ENCODE measurements at places on chromosomes 2 and 18.
A peak's percentile ranks its signal among the peaks of the same experiment; 100 is the strongest.

GRCh38 chr2:44170311-44170717 lies 1.6 kb downstream of the PPM1B start:
- no peak for DNase-seq

GRCh38 chr2:230162981-230163380 lies 56.8 kb downstream of the SP110 start:
- DNase-seq: no peak

DNA sequence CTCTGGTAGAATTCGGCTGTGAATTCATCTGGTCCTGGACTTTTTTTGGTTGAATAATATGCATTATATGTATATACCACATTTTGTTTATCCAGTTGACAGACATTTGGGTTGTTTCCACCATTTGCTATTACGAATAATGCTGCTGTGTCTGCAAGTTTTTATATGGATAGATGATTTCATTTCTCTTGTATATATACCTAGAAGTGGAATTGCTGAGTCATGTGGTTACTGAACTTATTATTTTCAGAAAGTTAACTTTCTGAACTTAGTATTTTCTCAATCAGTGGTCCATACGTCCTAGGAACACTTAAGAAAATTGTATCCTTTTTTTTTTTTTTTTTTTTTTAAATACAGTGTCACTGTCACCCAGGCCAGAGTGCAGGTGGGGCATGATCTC lies 63.3 kb downstream of the RIF1 start:
- DNase-seq: no peak

- DNase-seq: no peak
Observed at GRCh38 chr2:108943751-108944150, 45.3 kb downstream of the EDAR start.

- no peak for DNase-seq
Observed at GRCh38 chr2:72612614-72613160, 213.1 kb downstream of the EXOC6B start.

DNA sequence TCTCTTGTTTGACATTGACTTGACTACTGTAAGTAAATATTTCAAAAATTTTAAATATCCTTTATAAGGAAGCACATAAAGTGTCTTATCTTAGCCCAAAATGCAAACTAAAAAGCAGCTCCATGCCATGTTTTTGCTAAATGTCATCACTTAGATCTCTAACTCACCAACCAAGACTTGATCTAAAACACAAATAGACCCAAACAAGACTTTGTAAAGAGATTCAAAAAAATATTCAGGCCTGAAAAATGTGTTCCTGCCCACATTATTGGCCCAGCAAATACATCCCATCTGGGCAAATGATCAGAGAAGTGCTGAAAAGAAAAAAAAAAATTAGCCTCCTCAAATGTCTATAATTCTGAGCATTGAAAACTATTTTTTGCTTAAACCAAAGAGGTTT lies 187.6 kb downstream of the MREG start:
- no peak for DNase-seq

GRCh38 chr2:74979844-74980243 lies 21.4 kb downstream of the POLE4 start:
- no peak for DNase-seq

GRCh38 chr2:100976061-100976460 lies 26.0 kb upstream of the RPL31 start:
- no peak for DNase-seq

- DNase-seq: no peak
Observed at GRCh38 chr18:76983613-76984051, 149.0 kb downstream of the MBP start.

GRCh38 chr2:74959106-74959751 lies 786 bp downstream of the POLE4 start:
- DNase-seq: no peak

DNA sequence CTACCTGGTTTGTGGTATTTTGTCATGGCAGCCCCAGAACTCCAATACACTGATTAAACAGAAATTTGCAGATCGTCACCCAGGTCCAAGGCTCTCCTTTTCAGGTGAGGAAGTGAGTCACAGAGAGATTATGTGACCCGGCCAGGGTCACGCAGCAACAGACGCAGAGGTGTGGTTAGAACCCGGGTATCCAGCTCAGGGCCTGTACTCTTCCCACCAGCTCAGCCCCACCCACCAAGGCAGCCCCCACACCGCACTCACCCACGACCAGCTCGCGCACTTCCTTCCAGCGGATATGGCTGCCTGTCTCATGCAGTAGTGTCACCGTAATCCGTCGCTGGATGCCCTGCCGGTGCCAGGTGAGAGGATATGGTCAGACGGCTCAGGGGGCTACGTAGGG lies 48.1 kb downstream of the AQP12A start:
- no peak for DNase-seq

- DNase-seq: no peak
Observed at GRCh38 chr2:61272421-61273070, 110.6 kb downstream of the C2orf74 start.

DNA sequence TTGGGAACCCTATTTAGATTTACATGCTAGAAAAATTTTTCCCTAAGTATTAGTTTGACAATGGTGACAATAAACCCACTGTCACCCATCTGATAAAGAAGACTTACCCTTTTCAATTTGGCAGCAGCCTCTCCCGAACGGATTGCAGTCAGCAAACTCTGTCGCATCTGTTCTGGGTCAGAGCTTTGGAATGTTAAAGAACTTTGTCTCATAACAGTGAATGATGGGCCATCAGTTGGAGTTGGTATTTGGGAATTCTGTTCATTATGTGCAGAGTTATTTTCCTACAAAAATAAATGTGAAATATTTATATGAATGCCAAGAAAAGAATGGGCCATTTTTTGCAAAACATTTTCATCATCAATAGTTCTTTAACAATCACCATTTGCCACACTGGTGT lies 70.8 kb upstream of the GRB14 start:
- no peak for DNase-seq

DNA sequence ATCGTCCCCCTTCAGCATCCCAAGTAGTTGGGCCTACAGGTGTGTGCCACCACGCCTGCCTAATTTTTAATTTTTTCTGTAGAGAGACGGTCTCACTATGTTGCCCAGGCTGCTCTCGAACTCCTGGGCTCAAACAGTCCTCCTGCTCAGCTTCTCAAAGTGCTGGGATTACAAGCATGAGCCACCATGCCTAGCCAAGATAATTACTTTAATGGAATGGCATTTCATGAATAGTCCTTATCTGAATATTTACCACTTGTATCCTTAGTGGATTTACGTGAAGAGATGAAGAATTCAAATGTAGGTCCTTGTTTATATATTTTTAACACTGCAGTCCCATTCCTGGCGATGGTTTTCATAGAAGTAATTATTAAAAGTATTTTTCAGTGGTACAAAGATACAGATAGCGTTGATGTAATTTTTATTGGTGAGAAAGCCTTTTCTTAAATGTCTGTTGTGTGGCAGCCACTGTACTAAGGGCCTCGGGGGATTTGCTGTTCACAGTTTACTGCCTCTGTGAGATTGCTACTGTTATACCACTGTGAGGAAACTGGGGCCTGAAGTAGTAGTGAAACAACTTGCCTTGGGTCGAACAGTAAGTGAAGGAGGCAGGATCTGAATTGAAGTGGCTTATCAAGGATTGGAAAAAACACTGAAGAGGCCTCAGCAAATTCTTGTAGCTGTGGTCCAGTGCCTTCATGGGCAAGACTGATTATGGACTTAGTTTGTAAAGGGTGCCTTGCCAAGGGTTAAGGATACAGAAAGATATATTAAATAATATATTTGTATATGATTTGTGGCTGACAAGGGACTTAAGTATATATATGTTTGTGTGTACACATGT lies 151.2 kb downstream of the PRPF40A start:
- no peak for DNase-seq

GRCh38 chr2:47950340-47951301 lies 44.3 kb upstream of the FBXO11 start:
- DNase-seq: no peak

DNA sequence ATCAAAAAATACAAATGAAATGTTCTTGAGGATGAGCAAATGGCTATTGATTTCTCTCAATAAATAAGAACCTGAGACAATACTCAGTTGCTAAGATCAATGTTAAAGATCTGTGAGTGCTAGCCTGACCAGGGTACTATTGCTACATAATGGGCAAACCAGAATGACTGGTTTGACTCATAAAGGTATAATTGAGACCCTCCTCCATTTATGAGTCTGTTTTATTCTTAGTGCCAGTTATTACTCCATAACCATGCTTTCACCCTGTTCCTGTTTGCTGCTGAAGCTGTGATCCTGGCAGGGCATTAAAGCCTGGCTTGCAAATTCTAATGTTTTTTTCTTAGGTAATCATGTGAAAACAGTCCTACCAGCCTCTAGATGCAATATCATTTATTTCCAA lies 56.6 kb upstream of the PPM1B start:
- no peak for DNase-seq

GRCh38 chr18:13416208-13416607 lies 197.6 kb downstream of the LDLRAD4 start:
- no peak for DNase-seq

GRCh38 chr2:96816836-96817702 lies 1.0 kb downstream of the CNNM3 start:
- no peak for DNase-seq

GRCh38 chr18:79819968-79820351 lies 22.2 kb downstream of the KCNG2 start:
- DNase-seq: no peak

DNA sequence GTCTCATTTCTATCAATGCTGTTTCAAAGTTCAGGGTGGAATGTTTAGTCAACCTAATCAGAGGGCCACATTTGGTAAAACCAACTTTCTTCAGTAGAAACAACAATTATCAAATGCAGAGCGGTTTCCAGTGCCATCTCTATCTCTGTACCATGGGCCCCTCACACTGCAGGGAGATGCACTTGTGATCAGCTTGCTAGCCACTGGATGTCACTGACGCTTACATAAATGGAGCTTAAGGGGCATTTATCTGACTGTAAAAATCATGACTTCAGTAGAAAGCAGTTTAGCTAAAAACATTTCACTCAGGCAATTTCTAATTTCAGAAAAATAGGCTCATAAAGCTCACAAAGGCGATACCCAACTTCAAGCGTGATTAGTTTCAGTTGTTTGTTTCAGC lies 678.0 kb downstream of the ZEB2 start:
- no peak for DNase-seq

GRCh38 chr2:1795261-1796231 lies 51.2 kb upstream of the PXDN start:
- no peak for DNase-seq

GRCh38 chr2:134392442-134393074 lies 138.7 kb downstream of the MGAT5 start:
- DNase-seq: no peak

DNA sequence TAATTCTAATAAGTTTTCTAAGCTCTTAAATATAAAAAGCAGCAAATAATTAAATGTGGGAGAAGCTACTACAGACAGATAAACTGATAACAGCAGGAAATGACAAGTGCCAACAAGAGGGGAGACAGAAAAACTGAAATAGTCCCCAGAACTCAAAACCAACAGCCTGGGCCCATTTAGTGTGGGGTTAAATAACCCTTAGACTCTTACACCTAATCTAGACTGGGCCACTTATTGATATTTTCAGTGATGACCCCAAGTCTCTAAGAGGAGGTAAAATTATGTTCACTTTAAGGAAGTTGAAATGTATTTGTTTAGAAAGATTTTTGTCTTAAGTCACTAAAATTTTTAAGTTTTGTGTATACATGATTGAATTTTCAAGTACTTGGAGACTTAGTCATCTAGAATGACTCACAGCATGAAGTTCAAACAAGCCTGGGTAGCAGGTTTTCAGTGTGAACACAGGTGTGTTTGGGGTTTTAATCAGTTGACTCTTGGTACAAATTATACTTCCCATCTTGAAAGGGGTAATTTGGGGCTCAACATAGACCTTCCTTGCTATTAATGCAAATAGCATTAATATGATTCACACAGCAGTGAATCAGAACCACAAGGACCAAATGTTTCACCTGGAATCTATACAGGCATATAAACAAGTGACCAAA lies 54.9 kb upstream of the MYO3B start:
- DNase-seq: no peak

GRCh38 chr2:19868701-19869580 lies 32.8 kb downstream of the TTC32 start:
- no peak for DNase-seq

- no peak for DNase-seq
Observed at GRCh38 chr2:126942427-126943203, 43.9 kb downstream of the TEX51 start.

DNA sequence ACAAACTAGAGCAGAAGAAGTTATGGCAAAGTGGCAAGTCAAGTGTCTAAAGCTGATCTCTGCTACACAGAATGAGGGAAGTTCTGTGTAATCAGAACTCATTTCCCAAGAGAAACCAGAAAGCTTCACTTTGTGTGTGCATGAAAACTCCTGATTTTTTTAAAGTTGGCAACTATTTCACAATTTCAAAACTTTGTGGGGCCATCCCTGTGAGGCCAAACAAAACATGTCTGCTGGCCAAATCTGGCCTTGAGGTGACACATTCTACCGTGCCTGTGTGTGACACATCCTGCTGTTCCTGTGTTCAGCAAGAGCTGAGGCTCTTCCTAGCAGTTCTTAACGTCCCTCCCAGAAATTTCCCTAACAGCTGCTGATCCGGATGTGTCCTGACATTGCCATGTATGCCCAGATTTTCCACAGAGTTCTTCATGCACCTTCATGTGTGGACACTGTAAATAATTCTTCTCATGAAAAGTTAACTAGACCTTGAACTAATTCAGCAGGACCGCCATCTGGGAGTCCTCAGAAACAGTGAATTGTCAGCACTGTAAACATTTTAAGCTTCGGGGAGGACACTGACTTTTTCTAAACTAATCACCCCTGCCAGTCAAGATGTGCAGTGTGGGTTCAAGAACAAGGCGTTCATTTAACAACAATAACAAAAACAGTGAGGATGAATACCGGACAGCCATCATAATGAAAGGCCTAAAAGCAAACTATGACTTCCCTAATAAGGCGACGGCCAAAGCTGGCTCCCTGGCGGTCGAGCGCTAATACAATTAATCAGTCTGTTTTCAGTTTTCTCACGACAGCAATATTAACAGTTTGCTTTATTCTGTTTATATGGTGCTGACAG lies 99.0 kb downstream of the PLEKHM3 start:
- peak; percentile 93 for DNase-seq

DNA sequence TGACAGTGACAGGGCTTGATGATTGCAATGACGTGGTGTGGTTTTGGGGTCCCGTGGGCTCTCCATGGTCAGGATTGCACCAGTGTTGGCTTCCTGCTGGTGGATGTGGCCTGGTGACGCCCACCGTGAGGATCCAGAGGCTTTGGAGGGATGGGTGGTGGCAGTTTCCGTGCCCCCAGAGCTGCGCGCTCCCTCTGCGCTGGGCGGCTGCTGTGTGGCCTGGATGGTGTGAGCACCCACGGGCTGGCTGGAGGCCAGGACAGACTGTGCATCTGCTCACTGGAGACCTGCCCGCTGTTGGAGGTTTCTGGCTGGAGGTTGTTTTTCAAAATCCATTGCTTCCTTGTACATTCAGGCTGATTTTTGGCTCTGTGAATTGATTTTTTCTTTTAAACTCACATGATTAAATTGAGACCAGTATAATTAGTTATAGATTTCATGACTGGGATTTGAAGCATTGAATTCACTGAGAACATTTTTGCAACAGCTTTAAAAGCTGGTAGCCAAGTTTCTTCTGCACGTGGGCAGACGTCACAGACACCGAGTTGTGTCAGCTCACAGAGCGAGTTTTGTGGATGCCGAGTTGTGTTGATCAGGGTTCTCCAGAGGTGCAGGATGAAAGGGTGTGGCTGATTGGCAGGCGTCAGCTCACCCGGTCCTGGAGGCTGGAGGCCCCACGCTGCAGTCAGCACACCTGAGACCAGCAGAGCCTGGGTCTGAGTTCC lies 72.7 kb downstream of the KCNG2 start:
- DNase-seq: no peak

All from esophagus muscularis mucosa (tissue), 4 donors.